Naive thymus-derived CD4-positive, alpha-beta T cell (primary cell): ENCODE measurements at places on chromosomes 13 and 19.
A peak's percentile ranks its signal among the peaks of the same experiment; 100 is the strongest.

DNA sequence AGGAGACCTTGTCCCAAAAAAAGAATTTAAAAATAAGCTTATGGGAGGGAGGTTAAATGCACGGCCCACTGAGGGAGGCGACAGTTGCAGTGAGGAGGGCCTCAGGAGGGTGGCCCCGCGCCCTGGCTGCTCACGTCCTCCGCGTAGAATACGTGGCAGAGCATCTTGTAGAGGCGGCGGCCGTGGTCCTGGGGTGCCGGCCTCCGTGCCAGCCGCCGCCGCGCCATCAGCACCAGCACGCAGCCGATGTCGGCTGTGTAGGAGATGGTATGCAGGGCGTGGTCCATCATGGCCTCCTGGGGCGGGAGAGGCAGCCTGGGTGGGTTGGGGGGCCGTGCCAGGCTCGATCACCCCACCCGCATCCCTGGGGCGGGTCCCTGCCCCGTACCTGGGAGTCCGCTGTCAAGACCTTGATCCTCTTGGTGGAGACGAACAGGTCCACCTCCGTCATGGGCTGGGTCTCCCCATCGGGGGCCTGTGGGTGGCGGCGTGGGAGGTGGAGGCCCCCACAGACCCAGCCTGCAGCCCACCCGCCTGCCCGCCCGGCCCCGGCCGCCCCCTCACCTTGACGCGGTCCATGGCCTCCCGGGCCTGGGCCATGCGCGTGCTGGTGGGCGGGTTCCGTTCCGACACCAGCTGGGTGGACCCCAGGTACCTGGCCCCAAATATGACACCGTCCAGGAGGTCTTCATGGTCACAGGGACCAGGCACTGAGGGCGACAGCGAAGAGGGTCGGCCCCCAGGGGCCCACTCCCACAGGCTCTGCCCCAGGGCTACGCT is 7.7 kb downstream of the APBA3 start:
- DNase-seq, result no peak

GRCh38 chr13:49938314-49938713 is 2.2 kb upstream of the SPRYD7 start:
- no peak for DNase-seq

- no peak for DNase-seq
Observed at GRCh38 chr13:80510686-80511085, 169.8 kb upstream of the SPRY2 start.

- DNase-seq, result peak; percentile 38
Observed at GRCh38 chr13:30376426-30377311, 45.6 kb upstream of the UBE2L5 start.

- DNase-seq, result no peak
Observed at GRCh38 chr13:80841414-80841813, 500.5 kb upstream of the SPRY2 start.

DNA sequence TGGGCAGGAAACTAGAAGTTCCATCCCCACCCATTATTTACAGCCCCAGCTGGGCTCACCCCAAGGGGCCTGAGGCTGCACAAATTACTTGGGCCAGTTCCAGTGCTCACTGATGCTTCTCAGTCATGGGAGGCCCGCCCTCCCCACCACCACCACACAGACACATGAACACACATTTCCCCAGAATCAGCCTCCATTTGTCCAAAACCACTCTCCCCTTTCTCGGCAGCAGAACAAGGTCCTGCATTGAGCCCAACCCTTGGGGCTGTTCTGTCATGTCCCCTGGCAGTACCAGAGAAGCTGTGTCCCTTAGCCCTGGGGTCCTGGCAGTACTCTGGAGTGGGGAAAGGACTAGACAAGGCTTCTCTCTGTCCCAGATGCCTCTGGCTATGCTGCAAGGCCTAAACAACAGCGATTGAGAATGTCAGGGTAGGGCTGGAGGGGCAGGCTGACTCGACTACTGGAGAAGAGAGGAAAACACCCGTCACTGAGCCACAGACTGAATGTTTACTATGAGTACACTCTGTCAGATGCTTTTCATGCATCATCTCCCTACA is 21.8 kb downstream of the SAMD4B start:
- DNase-seq, result no peak

GRCh38 chr19:38918526-38918925 is 6.5 kb upstream of the CCER2 start:
- no peak for DNase-seq

GRCh38 chr19:6610934-6611852 is 20.2 kb upstream of the CD70 start:
- DNase-seq, result no peak

GRCh38 chr13:97011446-97012131 is 17.3 kb upstream of the OXGR1 start:
- DNase-seq, result no peak

DNA sequence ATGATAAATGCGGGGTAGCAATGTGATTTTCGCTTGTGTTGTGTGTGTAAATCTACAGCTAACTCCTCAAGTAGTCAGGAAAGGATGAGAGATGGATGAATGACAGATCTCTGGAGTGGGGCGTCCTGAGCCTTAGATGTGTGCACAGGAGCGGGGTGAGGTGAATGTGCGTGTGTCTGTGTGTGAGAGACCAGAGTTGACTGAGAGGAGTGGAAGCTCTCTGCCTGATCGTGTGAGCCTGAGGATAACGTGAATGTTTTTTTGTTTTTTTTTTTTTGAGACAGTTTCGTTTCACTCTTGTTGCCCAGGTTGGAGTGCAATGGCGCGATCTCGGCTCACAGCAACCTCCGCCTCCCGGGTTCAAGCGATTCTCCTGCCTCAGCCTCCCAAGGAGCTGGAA is 805 bp downstream of the ZNF461 start:
- DNase-seq, result no peak

DNA sequence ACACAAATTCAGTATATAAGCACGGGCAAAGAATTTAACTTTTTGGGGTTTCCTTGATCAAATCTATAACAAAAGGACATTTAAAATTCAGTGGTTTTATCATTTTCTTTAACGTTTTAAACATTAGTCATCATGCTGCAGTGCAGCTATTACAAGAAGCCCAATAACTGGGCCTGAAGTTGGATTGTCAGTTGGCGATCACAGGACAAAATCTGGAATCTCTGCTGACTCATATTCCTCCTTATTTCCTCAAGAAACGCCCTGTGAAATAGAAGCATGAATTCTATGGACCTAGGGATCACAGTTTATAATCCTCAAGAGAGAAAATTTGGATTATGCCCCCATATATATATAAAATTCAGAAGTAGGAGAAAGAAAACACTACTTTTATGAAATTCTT is 971.6 kb upstream of the MIR17HG start:
- DNase-seq, result no peak

GRCh38 chr13:101453784-101454201 is 1.3 kb downstream of the ITGBL1 start:
- DNase-seq, result no peak

GRCh38 chr19:17883627-17884410 is 12.1 kb downstream of the SLC5A5 start:
- no peak for DNase-seq

DNA sequence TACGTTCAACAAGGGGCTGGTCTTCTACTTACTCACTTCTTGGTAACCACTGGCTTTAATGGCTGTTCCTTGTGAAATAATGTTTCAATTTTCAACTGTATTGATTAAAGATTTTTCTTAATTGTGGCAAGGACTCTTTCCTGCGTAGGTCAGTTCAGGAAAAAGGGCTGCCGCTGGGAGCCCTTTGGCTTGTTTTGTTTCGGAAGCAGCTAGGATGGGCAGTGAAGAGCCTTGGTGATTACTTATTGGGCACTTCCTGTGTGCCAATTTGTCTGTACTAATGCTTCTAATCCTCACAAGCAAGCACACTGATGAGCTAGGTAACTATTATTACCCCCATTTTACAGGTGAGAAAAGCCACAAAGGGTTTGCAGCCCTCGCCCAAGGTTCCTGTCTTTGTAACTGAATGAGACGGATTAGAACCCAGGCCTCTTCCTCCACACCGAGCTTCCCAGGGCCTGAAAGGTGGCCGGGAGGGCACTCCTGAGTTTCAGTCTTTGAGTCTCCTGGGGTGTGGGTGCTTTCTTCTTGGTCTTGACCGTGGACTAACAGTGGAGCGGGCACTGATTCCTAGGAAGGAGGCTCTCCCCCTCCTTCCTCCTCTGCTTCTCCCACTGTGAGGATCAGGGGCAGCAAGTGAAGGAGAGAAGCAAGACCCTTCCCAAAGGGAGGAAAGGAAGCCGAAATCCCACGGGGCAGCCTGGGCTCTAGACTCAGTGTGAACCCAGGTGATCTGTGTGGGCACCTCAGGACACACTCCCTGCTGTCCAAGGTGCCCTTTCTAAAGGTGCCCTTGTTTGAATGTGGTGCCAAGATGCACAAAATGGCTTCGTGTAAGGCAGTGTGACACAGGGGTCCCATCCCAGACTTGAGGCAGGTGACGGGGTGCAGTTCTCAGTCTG is 3.7 kb downstream of the COL4A2 start:
- no peak for DNase-seq

DNA sequence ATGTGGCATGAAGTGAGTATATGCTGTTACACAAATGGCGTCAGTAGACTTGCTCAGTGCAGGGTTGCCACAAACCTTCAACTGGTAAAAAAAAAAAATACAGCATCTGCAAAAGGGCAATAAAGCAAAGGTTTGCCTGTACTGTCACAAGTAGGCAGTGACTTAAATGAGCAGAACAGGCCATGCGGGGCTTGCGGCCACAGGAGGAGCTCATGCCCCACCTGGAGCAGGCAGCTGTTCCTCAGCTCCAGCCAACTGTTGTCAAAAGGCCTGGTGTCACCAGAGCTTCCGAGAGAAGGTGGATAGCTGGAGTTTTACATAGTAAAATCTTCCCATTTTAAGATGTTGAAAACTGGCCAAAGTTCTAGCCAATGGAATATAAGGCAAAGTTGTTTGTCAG is 7.7 kb downstream of the ATP7B start:
- DNase-seq, result no peak

DNA sequence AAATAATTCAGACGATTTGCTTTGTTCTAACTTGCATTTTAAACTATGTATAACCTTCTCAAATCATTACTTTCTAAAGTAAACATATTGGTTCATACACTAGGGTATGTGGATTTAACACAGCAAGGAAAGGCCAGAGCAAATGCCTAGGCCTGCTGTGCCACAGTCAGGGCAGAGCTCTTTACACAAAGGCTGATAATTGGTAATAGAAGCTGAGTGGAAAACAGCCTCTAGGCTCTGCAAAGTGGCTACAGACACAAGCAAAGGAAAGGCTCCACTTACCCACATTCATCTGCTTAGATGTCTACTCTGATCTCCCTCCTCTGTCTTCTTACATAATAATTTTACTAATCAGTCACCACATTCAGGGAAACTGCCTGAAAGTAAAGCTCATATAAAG is 382.9 kb downstream of the OLFM4 start:
- no peak for DNase-seq

GRCh38 chr13:102845289-102845629 is 573 bp upstream of the ERCC5 start:
- no peak for DNase-seq

DNA sequence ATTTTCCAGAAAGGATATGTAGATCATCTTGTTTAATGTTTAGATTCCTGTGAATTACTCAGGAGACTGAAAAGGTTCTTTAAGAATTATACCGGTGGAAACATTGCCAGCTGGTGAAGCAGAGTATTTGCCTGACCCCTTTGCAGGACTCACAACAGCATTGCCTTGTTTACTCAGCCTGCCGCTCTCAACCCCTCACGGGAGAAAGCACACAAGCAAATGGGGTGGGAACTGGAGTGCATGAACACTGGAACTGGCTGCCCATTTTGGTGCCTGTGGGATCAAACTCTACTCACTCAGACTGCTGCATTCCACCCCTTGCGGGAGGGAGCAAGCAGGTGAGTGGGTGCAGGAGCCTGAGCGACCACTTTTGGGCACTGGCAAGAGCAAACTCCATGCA is 804.7 kb upstream of the SLITRK1 start:
- no peak for DNase-seq

DNA sequence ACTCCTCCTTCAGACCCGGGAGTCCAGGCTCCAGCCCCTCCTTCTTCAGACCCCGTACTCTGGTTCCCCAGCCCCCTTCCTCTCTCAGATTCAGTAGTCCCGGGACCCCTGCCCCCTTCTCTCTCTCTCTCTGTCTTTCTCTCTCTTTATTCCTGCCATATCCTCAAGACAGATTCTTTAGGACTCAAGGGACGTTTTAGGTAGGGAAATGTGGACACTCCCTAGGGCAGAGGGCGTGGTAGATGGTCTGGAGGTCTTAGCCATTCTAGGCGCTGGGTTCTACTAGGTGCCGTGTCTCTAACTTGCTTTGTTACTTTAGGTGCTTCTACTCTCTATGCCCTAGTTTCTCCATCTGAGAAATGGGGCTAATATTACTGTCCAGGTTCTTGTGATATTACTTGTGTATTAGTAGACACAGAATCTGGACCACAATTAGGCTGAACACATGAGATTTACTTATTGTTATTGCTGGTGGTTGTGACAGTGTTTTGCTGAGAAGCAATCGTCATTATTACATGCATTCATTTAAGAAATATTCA is 751 bp upstream of the C19orf84 start:
- no peak for DNase-seq

- no peak for DNase-seq
Observed at GRCh38 chr13:34356686-34357434, 538.9 kb downstream of the RFC3 start.

DNA sequence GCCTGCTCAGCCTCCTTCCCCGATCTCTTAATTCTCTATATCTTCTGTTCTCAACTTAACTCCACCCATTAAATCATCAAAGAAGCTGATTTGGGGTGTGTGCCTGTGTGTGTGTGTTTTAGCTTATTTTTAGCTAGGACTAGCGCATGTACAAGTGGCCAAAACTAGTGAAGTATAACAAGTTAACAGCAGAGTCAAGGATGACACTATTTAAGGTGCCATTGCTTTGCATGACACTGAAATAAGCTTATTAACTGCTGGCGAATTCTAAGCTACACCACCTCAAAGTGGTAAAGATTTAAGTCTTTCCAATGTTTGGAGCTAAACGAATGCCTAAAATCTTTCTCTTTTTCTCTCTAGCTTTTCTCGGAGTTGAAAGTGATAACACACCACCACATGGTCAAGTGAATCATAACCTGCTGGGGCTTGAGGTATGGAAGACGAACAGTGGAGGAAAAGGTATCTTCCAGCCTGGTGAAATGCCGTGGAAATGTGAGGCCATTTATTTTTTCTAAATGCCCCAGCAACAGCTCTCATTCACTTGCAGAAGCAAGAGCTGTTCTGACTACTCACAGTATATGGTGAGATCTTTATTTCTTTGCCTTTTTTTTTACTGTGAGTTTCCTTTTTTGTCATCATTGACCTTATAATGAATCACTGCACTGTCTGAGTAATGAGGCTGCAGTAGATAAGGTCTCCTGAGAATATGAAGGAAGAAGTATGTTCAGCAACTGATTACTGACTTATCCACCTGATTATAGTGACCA is 570.3 kb downstream of the PCDH9 start:
- DNase-seq, result no peak

DNA sequence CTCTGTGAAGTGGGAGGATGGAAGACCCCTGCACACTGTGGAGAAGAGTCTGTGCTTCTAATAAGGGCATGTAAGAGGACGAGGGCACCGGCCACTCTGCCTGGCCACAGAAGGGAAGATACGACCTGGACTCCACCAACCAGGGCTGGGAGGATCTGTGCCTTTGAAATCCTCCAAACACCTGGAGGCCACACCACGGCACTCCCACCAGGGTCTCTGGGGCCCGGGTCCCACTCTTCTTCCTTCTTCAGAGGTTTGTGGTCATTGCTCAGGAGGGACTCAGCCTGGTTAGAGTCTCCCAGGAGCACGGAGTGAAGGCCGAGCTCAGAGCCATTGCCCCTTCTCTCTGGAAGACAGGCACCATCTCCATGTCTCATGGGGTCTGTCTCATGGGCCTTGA is 42.0 kb downstream of the RAB20 start:
- no peak for DNase-seq

- no peak for DNase-seq
Observed at GRCh38 chr13:89897681-89898080, 1449.8 kb upstream of the MIR17HG start.
